Osteoblast (primary cell): ENCODE measurements at places on chromosomes 3 and 15. TPM values are rescaled to one million over a fixed set of nuclear protein-coding genes. Genes with fewer than 3 reads are reported as not detected.

The MAN2A2 gene
- total RNA-seq: 15.2 and 20.0 TPM in 2 replicates

The PATL2 gene
- total RNA-seq: 1.8 and 2.7 TPM in 2 replicates

The CCR3 gene
- not detected in 2 replicates for total RNA-seq

The TAGLN3 gene
- not detected in 2 replicates for total RNA-seq

The VEPH1 gene
- 23.2 and 25.3 TPM in 2 replicates for total RNA-seq

The SEMA6D gene
- total RNA-seq: 8.0 and 16.2 TPM in 2 replicates

The HCN4 gene
- total RNA-seq: not detected in 2 replicates

The ZNF80 gene
- total RNA-seq: not detected in 2 replicates

The GPR27 gene
- total RNA-seq: under 0.01 TPM in 1 of 2 replicates, not detected in the other

The HIGD2B gene
- total RNA-seq: under 0.01 TPM in 1 of 2 replicates, not detected in the other

The C3orf22 gene
- total RNA-seq: not detected in 2 replicates

The TTLL13 gene
- total RNA-seq: under 0.01 TPM in 2 replicates

The C2CD4A gene
- under 0.01 TPM in 1 of 2 replicates, not detected in the other for total RNA-seq

The WNT5A gene
- total RNA-seq: 116 and 145 TPM in 2 replicates

The TERC gene
- total RNA-seq: 144 and 200 TPM in 2 replicates

The CCR2 gene
- not detected in 2 replicates for total RNA-seq

The ECE2 gene
- total RNA-seq: not detected in 2 replicates

The MANF gene
- 37.3 and 40.4 TPM in 2 replicates for total RNA-seq

The RAB6B gene
- 0.59 and 0.72 TPM in 2 replicates for total RNA-seq

The CAMKV gene
- total RNA-seq: not detected in 2 replicates

The MYLK gene
- 232 and 268 TPM in 2 replicates for total RNA-seq

The ZNF774 gene
- 1.8 and 2.4 TPM in 2 replicates for total RNA-seq

The CKMT1A gene
- total RNA-seq: not detected in 2 replicates

The ANKRD63 gene
- not detected in 2 replicates for total RNA-seq
